ENCODE measurements at places on chromosomes 4 and X. TPM values are rescaled to one million over a fixed set of nuclear protein-coding genes. Genes with fewer than 3 reads are reported as not detected.

Gene CXXC4
- total RNA-seq: 1.7 TPM

Gene PALLD
- 20.9 TPM for total RNA-seq

Gene ADGRG2
- not detected for total RNA-seq

Gene CT45A10
- 152 TPM for total RNA-seq

Gene CCDC110
- 2.7 TPM for total RNA-seq

DNA sequence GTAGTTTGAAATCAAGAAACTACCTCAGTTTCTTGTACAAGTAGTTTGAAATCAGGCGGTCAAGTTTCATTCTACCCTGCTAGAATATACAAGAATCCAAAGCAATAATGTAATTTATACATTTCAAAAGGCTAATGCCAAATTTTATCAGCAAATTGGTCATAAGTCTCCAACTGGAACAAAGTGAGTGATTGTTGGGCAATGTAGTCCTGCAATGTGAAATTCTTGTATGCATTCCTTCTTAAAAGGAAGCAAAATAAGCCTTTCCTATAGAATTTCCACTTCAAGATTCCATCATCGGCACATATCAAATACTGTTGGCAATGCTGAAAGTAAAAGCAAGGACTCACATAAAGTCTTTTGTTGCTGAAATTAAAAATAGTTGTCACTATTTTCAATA lies 334.9 kb downstream of the IL1RAPL1 start:
- no peak for DNase-seq

- no peak for DNase-seq
Observed at GRCh38 chr4:8347660-8348059, 78.1 kb downstream of the HTRA3 start.

GRCh38 chrX:39946822-39947221 lies 150.9 kb downstream of the BCOR start:
- DNase-seq: peak; percentile 32

- peak; percentile 50 for DNase-seq
Observed at GRCh38 chr4:78592088-78592783, 40.7 kb downstream of the ANXA3 start.

DNA sequence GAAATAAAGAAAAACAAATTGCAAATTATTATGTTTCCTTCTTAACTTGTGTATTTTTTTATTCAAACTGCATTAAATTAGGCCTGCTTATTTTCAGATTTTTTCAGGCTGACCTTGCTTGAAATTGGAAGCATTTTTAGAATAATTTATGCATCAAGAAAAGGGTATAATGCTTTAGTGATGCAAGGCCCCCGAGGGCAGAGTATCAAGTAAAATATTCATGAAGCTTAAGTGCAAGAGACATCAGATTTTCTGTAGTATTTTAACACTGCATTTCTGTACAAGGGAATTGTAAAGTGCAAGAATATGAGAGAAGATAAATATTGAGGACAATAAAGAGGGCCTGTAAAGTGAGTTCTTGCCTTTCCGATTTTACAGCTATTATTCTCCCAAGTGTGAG lies 485.8 kb upstream of the ATOH1 start:
- no peak for DNase-seq

Gene KLHL13
- total RNA-seq: 3.1 TPM

- peak; percentile 9 for DNase-seq
Observed at GRCh38 chr4:30295652-30296051, 424.5 kb upstream of the PCDH7 start.

Gene FAM9C
- total RNA-seq: not detected

DNA sequence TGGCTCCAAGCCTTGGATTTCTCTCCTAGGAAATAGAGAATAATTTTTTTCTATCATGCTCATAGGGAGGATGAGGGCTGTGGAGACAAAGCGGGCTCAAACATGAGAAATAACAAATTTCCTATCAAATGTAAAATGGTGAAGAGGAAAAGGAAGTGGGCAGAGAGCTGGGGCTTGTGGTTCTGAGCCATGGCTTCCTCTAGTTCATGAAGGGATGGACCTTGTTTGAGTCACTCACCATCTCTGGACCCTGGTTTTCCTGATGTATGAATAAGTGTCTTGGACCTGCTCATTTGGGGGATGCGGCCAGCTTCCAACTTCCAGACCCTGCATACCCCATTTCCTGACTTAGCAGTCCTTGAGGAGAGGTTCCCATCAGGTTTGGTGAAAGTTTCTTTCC lies 63.0 kb downstream of the MSX1 start:
- DNase-seq: no peak

- no peak for DNase-seq
Observed at GRCh38 chrX:29435396-29435795, 780.0 kb upstream of the MAGEB2 start.

Gene EPHA5
- 6.0 TPM for total RNA-seq

GRCh38 chrX:66410806-66411205 lies 228.1 kb downstream of the EDA2R start:
- DNase-seq: no peak

DNA sequence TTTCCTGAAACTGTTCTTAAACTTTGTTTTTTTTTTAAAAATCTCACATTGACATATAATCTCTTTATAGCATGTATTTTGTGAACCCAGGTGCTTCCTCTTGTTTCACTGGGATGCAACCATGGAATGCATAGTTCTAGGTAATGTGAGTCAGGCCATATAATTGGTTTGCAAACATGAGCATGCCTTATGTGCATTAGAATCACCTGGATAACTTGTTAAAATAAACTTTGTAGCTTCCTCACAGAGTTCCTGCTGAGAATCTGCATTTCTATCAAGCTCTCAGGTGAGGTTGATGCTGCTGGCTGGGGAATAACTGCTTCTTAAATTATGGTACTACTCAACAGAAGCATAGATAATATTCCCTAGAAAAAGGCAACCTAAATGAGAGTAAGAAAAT lies 940.3 kb upstream of the LCORL start:
- no peak for DNase-seq

DNA sequence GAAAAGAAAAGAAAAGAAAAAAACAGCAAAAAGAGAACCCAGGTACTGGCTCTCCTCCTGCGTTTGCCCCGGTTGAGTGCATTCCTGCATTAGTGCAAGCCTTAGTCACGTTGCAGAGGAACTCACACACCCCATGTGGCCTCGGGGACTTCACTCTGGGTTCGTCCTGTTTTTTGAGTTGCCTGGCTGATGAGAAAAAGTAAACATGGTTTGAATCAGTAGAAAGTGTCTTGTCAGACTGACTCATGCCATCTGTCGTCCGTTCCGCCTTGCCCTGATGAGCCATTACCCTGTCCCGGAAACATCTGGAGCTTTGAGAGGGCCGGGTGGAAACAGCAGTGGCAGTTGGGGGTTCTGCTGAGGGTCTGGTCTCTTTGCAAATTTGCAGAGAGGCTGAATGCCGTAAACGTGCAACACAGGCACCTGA lies 16.3 kb downstream of the CD99 start:
- DNase-seq: no peak

Gene SCLT1
- 11.7 TPM for total RNA-seq

GRCh38 chr4:119626420-119626819 lies 2.2 kb downstream of the PDE5A start:
- no peak for DNase-seq

DNA sequence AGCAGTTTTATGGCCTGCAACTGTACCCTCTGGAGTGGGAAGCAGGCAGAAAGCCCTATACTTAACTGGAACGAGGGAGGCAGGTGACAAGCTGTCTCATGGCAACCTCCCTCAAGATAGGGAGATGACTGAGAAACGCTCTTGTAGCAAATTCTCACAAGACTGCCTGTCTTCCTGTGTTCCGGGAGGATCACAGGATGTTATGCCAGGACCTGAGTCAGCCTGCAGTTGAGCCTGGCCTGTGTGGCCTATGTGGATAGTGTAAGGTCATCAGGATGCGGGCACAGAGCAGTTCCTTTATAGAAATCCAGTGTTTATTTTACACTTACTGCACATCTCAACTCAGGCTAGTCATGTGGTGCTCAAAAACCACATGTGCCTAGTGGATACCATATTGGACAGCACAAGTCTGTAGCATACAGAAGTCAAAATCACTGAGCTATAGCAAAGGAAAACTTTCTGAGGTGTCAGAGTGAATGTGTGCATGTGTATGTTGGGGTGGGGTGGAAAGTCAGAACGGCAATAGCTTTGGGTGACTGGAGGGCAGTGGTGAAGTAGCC lies 25.2 kb downstream of the TAF7L start:
- DNase-seq: peak; percentile 80

Gene DUSP9
- total RNA-seq: 6.1 TPM

DNA sequence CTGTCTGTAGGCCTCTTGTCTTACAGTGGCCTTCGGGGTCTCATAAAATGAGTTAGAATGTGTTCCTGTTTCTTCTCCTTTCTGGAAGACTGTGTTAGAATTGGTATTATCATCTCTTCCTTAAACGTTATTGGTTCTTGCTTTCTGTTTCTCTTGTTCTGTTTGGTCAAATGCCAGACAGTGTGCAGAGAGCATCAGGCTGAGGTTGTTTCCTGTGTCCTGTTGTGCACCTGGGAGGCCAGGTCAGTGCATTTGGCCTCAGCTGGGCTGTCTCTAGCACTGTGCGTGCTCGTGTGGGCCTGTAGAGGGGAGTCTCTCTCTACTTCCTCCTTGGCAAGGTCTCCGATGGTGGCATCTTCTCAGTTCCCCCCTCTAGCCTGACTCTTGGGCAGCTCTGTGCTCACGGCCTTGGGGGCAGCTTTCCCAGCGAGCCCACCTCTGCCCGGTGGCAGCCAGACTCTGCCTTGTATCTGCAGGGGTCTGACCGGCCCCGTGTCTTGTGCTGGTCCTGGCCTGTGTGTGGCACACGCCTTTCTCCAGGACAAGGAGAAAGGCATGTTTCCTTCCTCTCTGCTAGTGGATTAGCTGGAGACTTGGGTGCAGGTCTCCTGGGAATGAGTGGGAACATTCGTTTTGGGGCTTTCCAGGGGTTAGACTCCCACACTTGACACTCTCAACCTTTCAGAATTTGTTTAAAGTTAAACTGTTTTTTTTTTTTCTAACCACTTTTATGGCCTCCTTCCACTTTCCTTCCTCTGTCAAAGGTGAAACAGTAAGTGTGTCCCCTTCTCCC lies 62.3 kb downstream of the FAM193A start:
- DNase-seq: no peak

- peak; percentile 61 for DNase-seq
Observed at GRCh38 chr4:110198435-110199416, at the start of gene ELOVL6. Gene ELOVL6, minus strand, starts transcription at chr4:110198615. Its CDS starts 280 bp downstream, at chr4:110198335.

Gene SPANXA1
- 0.43 TPM for total RNA-seq

- no peak for DNase-seq
Observed at GRCh38 chr4:137432446-137433311, 99.6 kb downstream of the PCDH18 start.

GRCh38 chr4:1081689-1082040 lies 31.7 kb downstream of the RNF212 start:
- no peak for DNase-seq

GRCh38 chr4:168421671-168422070 lies 58.6 kb downstream of the DDX60L start:
- DNase-seq: peak; percentile 93

Gene USP46
- 10.9 TPM for total RNA-seq

DNA sequence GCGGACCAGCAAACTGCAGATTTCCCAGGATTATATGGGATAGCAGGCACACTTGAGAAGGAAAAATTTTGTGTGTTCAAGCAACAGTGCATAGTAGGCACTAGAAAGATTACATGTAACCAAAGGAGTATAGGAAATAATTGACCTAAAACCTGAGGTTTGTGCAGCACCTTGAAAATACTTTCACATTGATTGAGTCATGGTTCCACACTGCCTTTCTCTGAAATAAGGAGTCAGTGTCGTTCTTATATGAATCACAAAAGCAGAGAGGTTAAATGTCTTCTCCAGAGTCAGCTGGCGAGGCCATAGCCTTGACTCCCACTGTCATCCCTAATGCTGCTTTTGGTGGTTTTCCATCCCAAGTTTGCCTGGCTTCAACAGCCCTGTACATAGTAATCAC lies 138.9 kb downstream of the SOWAHB start:
- DNase-seq: no peak

Gene BLOC1S4
- 12.9 TPM for total RNA-seq

- DNase-seq: no peak
Observed at GRCh38 chr4:182717788-182718583, 199.2 kb downstream of the DCTD start.

Gene MND1
- 13.7 TPM for total RNA-seq

DNA sequence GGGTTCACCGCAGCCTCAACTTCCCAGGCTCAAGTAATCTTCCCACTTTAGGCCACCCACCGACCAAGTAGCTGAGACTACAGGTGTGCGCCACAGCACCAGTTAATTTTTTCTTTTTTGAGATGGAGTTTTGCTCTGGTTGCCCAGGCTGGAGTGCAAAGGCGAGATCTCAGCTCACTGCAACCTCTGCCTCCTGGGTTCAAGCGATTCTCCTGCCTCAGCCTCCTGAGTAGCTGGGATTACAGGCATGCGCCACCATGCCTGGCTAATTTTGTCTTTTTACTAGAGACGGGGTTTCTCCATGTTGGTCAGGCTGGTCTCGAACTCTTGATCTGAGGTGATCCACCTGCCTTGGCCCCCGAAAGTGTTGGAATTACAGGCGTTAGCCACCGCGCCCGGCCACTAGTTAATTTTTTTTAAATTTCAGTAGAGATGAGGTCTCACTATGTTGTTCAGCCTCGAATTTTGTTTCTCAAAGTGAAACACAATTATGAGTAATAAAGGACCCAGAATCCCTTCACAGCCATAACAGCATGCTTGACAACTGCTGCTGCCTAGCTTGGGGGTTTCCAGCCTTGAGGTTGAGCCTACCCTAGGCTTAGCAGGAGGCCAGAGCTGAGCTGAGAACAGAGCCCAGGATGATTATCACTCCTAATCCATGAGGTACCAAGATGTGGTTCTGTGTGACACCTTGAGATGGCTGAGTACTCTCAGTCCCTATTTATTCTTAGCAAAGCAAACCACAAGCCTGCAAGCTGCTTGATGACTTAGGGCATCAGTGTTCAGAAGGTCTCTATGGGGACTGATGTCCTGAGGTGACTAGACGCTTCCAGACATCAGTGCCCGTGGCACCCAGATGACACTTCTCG lies 41.6 kb upstream of the NKRF start:
- DNase-seq: no peak

Gene NAP1L3
- total RNA-seq: 1.9 TPM

DNA sequence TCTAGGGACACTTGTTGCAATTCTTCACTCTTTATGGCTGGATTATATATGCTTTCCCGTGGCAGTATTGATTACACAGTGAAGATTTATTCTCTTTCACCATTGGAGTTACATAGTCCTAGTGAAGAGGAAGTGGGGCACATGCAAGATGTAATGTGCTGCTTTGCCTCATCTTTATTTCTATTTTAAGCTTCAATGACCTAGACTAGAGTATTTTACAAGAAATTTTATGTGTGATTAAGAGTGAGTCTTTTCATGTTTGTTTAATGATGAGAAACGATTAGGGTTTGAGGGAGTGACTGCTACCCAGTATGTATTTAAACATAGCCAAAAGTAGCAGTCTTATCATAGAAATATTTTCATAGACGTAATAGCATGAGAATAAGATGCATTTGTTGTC lies 30.8 kb downstream of the DIAPH2 start:
- DNase-seq: no peak

Gene TEX11
- total RNA-seq: not detected

Gene FGF13
- 24.2 TPM for total RNA-seq

DNA sequence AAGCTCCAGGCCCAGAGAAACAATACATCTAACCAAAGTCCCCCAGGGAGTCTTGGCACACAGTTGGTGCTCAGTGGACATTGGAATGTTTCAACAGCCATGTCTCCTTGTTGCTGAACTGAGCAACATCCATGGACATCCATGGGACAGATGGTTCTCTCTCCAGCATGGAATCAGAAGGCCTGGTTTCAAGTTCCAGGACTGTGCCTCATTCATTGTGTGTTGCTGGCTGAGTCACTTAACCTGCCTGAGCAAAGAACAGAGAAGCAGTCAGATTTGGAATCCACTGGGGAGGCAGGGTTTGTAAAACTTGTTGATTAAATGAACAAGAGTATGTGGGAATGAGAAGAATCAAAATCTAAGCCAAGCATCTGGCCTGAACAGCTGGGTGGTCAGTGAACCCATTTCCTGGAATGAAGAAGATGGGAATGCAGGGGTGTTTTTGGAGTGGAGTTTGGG lies 147.9 kb downstream of the CHIC2 start:
- peak; percentile 19 for DNase-seq

Gene FOXR2
- not detected for total RNA-seq

Data from SK-MEL-5 (cell line).